Stimulated activated CD8-positive, alpha-beta memory T cell treated with anti-CD3 and anti-CD28 coated beads, Interleukin-15, amount 100 ng/mL, for 1 hour (primary cell): ENCODE measurements at places on chromosomes 13 and 19.

- DNase-seq, result no peak
Observed at GRCh38 chr19:5424192-5424973, 30.8 kb upstream of the ZNRF4 start.

GRCh38 chr13:77047649-77048343 is 20.8 kb upstream of the FBXL3 start:
- no peak for DNase-seq

GRCh38 chr19:2613507-2614295 is 88.8 kb downstream of the GNG7 start:
- DNase-seq, result no peak

DNA sequence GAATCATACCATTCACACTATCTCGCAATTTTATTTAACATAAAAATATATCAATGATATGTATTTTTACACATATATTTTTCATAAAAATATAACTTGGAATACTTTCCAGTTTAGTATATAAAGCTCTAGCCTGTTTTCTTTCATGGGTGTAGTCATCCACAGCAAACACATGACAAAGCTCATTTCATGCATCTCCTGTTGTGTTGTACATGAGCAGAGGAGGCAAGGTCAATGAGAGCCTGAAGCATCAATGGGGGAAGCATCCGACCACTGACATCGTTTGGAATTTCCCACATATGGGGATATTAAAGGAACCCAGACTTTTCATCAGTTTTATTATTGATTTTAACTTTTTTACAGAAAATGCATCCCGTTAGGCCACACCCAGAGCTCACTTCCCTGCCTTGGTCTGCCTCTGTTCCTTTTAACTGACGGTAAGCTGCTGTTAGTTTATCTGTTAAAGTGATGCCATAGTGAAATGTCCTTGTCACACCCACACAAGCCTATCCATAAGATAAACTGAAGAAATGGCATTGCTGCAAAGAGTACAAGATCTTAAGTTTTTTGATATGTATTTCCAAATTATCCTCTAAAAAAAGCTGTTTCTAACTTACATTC is 44.0 kb downstream of the MIPEP start:
- DNase-seq, result no peak

DNA sequence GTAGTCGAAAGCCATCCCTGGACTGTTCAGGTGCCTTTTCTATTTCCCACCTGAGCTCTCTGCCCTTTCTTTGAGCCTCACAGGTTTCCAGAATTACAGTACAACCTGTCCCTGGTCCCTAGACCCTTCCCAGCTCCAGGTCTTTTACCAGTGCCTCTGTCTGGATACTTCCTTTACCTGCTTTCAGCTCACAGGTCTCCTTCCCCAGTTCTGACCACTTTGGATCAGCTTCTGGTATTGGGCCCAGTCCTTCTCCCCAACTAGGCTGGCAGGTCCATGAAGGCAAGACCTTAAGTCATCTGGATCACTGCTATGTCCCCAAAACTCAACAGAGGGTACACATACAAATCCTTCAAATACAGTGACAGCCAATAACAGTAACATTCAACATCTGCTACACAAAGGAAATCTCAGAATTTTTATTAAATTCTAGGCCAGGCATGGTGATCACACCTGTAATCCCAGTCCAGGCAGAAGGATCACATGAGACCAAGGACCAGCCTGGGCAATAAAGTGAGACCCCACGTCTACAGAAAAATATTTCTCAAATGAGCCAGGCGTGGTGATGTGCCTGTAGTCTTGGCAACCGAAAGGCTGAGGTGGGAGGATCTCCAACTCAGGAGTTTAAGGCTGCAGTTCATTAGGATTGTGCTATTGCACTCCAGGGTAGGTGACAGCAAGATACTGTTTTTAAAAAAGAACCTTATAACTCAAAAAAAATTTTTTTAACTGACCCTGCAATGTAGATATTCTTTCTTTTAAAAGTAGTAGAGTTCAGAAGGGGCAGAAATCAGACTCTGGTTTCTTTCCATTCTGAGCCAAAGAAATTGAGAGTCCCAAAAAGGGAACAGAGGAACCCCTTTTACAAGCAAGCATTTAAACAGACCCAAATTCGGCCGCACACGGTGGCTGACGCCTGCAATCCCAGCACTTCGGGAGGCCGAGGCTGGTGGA is 1.3 kb downstream of the RPS16 start:
- DNase-seq, result no peak

DNA sequence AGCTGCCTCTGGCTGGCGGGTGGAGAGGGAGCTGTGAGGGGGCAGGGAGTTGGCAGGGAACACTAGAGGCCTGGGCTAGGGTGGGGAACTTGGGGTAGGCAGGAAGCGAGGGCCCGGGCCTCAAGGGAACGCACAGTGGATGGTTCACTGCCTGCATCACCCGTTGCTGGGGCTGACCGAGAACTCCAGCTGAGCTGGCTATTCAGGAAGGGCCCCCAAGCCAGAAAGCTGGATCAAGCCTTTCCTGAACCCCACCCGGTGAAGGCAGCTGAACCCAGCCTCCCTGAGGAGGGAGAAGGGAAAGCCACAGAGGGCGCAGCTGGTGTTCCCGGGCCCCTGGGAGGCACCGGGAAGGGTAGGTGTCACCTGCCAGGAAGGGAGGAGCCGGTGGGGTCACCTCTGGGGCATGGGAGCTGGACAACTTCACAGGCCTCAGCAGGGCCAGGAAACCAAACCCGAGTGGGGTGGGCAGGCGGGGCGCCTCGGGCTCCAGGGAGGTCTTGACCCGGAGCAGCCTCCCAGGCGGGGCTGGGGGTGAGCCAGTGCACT is 13.9 kb downstream of the PALM start:
- DNase-seq, result no peak

DNA sequence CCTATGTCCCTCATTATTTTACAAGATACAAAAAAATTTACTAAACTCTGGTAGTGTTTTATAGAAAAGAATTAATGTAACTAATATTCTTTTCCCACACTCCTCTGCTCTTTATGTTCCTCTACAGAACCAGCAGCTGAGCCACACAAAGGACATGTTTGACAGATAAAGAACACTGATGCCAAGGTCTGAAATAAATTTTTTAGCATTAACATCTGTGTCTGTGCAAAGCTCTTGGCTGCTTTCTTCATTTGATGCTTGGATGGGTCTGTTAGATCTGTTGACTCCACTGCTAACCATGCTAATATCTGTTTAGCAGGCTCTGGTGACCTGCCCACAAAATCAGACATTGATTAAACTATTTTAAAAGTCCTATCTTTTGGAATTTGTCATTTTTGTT is 2363.8 kb downstream of the PCDH9 start:
- no peak for DNase-seq

GRCh38 chr13:25466880-25467279 is 95.1 kb downstream of the ATP8A2 start:
- DNase-seq, result no peak

DNA sequence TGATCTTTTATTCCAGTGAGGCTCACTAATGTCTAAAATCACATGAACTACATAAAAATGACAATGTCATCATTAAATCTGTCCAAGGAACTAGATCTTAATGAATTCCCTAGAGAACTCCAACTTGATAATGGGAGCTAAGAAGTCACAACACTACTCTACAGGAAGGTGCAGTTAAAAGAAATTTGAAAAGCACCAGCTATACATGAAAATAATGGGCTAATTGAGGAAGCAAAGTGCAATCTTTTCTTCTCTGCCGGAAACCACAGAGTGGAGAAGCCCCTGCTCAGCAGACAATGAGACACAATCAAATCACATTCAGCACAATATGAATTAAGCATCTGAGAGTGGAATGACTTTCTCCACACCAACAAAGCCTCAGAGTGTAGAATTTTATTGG is 261.7 kb downstream of the LHFPL6 start:
- no peak for DNase-seq

- DNase-seq, result no peak
Observed at GRCh38 chr13:98577836-98578285, 954 bp upstream of the STK24 start.

GRCh38 chr19:16527334-16527935 is 14.8 kb downstream of the CHERP start:
- no peak for DNase-seq

GRCh38 chr13:109154966-109155761 is 525.8 kb downstream of the MYO16 start:
- DNase-seq, result no peak

DNA sequence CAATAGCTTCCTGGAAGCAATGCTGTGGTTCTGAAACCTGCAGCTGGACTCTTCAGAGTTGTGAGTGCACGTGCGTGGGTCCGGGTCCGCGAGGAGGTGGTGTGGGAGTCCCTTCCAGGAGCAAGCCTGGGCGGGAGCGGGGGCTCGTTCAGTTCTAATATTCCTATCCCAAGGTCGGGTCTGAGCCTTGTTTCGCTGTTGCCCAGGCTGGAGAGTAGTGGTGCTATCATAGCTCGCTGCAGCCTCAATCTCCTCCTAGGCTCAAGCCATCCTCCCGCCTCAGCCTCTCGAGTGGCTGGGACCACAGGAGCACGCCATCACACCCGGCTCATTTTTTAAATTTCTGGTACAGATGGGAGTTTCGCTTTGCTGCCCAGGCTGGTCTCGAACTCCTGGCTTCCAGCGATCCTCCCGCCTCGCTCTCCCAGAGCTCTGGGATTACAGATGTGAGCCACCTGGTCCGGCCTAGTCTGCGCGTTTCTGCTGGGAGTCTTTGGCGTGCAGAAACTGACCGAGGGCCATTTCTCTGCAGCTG is 625 bp downstream of the ZFP82 start:
- no peak for DNase-seq

DNA sequence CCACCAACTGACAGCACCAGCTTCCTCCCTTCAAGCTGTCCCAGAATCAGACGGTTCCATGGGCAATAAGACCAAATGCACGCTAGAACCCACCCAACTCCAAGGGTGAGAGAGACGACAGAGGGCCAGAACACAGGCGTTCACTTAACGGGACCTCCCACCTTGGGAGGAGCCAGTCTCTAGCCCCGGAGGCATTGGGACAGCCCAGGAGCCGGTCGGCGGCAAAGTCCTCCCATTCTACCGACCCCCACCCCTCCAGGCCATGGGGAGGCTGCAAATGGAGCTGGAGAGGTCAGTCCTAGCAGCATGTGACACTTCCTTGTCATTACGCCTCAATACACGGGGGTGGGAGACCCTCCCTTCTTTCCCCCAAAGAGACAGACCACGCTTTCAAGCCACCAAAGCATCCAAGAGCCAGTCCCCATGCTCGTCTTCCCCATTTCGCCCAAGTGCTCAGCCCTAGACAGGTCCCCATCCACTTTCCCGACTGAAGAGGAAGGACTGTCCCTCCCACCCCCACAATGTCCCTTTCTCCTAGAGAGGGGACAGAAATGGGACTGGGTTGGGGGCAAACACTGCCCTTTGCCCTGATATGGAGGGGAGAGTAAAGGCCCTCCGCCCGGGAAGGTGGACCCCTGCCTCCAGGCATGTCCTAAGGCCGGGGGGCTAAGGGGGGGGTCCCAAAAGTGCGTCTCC is 964 bp downstream of the KHSRP start:
- DNase-seq, result no peak

DNA sequence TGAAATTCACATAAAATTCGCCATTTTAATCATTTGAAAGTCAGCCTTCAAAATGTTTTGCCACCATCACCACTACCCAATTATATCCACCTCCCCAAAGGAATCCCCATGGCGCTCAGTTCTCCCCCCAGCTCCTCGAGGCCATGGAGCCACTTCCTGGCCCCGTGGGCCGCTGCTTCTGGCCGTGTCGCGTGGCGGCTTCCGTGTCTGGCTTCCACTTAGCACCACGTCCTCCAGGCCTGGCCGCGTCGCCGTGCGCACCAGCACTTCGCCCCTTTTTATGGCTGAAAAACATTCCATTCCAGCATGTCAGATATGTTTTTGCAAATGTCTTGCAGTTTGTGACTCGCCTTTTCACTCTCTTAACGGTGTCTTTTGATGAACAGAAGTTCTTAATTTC is 46.7 kb upstream of the DCUN1D2 start:
- no peak for DNase-seq

GRCh38 chr19:32172566-32173160 is 172.7 kb upstream of the ZNF507 start:
- DNase-seq, result no peak

DNA sequence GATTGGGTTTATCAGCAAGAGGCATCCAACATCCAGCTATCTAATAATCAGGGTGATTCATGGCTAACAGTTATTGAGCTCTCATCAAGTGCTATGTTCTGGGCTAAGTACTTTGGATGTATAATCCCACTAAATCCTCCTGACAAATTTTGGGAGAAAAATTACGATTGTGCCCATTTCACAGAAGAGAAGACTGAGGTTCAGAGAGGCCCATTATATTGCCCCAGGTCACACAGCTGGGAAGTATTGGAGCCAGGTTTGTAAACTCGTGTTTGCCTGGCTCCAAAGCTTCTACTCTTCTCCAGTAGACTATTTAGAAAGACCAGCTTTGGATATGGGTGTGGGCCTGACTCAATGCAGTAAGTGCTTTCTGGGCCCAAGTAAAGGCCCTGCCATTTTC is 20.9 kb upstream of the CALM3 start:
- no peak for DNase-seq

DNA sequence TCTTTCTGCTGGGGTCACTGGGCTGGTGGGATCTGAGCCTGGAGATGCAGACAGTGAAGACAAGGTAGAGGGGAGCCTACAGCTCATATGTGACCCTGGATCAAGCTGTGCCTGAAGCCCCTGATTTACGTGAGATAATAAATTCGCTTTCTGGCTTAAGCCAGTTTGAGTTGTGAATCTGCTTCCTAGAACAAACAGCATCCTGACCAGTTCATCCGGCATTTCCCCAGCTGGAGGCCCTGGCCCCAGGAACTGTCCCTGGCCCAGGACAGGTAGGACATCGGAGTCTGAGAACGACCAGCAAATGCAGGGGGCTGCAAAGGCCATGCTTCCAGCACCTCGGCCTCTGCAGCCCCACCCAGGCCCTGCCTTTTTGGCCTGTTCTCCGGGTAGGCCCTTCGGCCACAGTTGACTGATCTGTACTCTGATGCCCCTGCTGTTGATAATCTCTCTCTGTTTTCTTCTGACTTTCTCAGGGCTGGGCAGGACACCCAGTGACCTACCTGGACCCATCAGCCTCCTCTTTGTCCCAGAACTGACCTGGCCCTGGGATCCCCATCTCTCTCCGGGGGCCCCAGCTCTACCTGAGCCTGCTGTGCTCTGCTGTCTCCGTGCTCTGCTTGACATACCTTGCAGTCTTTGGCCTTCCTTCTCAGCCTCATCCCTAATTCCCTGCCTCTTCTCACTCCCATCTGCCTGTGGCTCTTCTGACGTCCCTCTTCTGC is 9.5 kb upstream of the VSIG10L start:
- no peak for DNase-seq

GRCh38 chr13:110850840-110851239 is 64.0 kb downstream of the ANKRD10 start:
- DNase-seq, result no peak

DNA sequence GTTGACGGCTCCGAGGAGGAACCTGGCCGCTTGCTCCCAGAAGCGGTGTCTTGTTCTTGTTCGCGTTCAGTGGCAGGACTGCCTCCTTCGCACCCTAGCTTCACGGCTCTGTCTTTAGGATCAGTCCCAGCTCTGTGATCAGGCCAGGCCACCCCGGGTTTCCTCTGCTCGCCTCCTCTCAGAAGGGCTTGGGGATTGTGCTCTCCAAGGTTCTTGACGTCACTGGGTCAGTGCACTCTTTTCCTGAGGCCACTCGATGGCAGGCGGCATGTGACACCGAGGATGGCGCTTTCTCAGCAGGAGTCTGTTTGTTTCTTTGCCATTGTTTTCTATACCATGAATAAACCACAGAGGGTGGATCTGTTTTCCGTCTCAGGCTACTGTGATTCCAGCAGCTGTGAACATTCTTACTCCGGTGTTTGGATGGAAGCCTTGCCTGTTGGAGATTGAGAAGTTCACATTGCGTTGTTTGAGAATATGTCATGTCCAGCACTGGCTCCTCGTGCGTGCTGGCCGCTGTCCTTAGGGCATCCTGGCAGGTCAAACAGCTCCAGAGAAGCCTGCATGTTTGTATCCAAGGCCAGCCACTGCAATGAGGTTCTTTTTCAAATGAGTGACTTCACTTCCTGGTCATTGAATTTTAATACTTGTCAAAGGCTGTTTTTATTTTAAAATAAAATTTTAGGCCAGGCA is 44.5 kb downstream of the SLC7A9 start:
- DNase-seq, result no peak
